ENCODE measurements at places on chromosomes 13 and 19.

GRCh38 chr19:48968179-48968661 is 3.1 kb downstream of the FTL start:
- no peak for DNase-seq

GRCh38 chr19:3129112-3129511 is 6.7 kb upstream of the GNA15 start:
- DNase-seq: no peak

DNA sequence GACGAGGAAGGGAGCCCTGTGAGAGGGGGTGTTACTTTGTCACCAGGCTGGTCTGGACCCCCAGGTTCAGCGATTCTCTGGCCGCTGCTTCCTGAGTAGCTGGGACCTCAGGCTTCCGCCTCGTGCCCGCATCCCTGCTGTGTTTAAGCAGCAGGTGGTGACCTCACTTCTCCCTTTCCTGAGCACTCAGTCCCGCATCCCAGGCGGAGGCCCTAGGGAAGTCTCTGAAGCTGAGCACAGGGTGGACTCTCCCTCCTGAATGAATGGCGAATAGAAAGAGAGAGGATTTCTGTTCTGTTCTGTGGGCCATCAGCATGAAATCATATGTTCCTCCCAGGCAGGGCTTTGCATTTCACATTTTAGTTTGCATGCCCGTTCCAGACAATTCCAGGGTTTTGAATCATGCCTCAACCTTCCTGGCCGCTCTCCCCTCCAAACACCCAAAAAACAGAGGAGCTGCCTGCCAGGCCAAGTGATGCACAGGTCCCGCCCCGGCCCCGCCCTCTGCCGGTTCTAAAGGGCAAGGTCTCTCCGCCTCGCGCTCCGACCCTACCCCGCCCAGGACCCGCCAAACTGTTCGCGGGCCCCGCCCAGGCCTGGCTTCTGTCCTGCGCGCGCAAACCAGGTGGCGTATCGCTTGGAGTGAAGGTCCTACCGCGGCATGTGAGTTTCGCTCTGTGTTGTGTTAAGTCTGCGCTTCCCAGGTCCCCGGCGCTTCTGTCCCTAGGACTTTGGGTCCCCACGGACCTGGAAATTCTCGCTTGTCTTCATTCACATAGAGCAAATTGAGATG is 35.1 kb upstream of the ZNF808 start:
- DNase-seq: no peak

- no peak for DNase-seq
Measured at GRCh38 chr19:50495020-50495531, 15.9 kb downstream of the JOSD2 start.

DNA sequence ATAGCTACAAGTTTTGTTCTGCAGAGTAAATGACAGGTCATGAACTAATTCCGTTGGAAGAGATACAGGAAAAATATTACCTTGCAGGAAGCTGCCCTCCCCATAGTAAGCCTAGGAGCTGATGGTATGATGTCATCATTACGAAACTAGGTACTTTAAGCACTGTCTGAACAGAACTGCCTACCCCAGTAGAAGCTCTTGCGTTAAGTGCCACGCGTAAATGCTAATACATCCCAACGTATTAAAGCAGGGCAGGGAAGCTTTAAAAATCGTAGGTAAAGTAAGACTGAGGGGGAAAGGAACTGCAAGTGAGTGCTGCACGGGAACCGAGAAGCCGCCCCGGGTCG is 572 bp downstream of the UGGT2 start:
- no peak for DNase-seq

Measured in stimulated activated CD4-positive, alpha-beta T cell treated with anti-CD3 and anti-CD28 coated beads, Interleukin-1b, Interleukin-23, amount 100 ng/mL, for 24 hours (primary cell).